ENCODE measurements at places on chromosomes 2 and 18.

- ATAC-seq: peak; percentile 91
These were observed 43.1 kb downstream of the KCTD18 start for GRCh38 chr2:200466425-200467418.

DNA sequence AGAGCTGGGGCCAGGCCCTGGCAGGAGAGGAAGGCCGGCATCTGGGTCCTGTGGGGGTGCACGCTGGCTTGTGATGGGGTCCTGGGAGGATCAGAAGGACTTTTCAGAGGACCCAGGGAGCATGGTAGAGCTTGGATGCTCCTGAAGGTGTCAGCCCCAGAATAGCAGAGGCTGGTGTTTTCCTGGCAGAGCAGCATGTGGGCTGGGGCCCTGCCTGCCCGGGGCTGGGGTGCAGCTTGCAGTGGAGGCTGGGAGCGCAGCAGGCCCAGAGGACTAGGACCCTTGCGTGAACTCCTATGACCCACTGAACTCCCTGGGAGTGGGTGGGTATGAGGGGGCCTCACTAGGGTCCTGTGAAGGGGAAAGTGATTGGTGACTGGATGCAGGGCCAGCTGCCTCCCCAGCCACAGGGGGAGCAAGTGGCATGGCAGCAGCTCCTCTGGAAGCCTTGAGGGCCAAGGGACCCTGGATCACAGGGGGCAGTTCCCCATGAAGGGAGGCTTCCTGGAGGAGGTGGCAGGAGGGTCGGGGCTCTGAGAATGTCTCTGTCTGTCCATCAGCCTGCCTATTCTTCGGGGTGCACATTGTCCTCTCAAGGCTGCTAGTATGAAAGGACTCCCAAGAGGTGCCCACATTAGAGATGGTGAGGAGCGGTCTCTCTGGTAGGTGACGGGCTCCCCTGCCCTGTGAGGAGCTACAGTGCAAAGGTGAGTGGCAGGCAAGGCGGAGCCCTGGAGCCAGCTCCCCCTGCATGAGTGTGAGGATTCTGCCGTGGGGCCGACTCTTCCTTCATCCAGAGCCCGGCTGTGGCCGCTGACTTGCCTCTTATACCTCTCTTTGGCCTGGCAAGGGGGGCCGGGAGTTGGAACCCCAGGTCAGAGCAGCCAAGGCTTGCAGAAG, 249.0 kb downstream of the DYSF start:
- no peak for ATAC-seq

GRCh38 chr18:23341983-23342382, 111.1 kb upstream of the RIOK3 start:
- ATAC-seq: no peak

DNA sequence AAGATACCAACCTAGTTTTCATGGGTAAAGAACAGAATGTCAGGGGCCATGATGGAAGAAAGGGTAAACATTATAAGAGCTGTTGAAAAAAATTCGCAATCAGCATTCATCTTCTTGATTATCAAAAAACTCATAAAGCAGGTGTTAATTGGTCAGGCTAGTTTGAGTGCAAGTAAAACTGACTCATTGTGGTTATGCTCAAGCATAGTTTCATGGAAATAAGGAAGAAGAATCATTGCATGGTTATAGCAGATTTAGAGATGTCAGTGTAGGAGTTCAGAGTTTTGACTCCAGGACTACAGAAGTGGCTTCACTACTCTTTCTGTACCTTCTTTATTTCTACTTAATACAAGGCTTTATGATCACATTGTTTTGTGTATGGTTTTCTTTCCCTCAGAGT, 26.9 kb upstream of the CDH19 start:
- ATAC-seq: no peak

GRCh38 chr18:57627488-57627887, 5.9 kb upstream of the NARS1 start:
- no peak for ATAC-seq

DNA sequence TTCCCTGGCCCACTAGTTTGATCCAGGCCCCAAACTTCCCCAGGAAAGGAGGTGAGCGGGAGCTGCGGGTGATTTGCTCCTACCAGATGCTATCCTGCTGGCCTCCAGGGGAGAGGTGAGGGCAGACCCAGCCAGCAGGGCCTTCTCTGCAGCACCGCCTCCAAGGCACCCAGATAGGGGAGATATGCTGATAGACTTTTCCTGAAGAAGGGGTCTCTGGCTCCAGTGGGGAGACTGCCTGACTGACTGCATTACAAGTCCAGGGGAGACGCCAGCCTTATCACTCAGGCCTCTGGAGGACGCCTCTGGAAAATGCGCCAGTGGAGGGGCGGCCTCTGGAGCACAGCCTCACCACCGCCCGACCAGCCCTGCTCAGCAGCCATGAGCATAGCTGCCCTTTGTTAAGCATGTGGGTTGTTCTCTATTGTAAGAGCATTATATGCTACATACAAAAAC, 60.6 kb upstream of the SMAD7 start:
- no peak for ATAC-seq

DNA sequence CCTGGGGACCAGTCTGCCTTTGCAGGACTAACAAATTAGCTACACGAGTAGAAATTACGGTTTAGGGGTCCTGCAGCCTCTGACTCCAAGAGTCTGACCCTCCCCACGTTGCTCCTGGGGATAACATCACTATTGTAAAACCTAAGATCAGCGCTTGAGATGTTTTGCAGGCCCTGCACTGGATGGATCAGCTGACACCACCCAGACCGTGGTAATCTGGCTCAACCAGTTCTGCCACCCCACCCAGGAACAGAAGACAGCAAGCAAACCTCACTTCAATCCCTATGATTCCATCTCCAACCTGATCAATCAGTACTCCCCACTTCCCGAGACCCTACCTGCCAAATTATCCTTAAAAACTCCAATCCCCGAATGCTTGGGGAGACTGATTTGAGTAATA, 31.7 kb downstream of the NGEF start:
- ATAC-seq: no peak

- no peak for ATAC-seq
These were observed 48.9 kb upstream of the SH3RF3 start for GRCh38 chr2:109080109-109080508.

DNA sequence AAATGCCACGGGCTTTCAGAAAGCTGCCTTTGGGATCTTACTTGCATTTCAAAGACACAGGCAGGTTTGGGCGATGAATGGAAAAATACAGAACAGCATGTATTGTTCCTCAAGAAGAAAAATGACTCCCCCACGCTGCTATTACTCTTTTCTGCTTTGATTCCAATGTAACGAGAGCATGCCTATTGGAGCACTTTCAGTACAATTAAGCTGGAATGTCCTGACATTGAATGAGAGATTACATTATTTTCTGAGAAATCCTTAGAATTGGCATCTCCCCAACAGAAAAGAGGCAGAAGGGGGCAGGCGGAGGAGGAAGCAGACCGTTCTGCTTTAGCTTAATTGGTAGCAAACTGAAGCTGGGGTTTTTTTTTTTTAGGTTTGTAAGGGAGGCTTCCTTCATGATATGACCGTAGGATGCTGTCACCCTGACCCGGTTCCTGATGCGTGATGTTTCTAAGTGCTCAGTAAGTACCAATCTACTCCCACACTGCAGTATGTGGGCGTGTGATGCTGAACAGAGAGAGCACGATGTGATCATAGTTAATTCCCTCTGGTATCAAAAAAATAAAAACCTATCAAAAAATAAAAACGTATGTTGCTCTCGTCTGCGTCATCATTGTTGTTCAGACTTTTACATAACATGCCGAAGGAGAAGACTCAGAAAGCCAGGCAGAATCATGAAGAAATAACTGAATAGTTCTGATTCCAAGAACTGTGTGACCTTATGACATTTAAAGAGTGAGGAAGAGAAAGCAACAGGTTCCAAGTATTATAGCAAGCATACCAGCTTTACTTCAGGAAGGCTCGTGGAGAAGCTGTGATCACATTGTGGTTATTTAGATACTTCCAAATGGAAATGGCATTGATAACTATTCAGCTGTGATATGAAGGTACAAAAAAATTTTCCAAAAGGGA, 40.5 kb downstream of the LONRF2 start:
- ATAC-seq: no peak

DNA sequence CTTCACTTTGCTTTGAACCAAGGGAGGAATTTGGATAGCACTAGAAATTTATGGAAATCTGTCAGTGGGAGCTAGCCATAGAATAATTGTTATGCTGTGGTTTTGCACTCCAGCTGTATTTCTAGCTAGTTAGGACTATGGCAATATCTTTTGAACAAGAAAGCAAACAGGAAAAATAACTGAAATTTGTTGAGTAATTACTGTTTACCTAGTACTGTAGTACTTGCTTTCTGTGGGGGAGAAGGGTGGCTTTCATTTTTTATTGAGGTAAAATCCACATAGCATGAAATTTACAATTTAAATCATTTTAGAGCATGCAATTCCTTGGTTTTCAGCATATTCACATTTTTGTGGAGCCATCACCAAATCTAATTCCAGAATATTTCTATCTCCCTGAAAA, 28.4 kb downstream of the MBD5 start:
- no peak for ATAC-seq

GRCh38 chr18:80074697-80075096, 34.4 kb upstream of the ADNP2 start:
- ATAC-seq: no peak

DNA sequence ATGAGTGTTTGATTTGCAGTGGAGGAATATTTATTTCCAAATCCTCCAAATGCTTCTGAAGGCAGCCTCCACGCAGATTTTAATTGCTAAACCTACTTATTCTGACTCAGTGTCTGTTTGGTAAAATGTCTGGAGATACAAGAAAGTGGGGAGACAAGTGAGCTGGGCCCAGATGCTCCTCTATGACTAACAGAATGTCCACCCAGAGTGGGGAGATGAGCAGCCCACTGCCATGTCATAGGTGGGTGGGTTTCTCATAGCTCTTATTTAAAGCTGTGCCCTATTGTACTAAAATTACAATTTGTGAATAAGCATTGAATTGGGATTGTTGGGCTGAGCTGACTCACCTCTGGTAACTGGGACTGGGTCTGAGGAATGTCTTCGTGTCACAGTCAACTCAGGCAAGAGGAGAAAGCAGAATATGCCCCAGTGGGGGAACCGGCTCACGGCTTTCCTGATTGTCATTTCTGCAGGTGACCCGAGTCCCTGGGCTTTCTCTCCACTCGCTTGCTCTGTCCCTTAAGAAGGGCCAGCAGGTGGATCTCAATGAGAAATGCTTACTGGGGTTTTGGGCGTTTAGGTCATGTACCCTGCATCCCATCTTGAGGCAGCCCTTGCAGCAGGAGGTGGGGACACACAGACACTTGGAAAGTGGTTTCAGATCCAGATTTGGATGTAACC, 116.3 kb upstream of the SPRED2 start:
- no peak for ATAC-seq

DNA sequence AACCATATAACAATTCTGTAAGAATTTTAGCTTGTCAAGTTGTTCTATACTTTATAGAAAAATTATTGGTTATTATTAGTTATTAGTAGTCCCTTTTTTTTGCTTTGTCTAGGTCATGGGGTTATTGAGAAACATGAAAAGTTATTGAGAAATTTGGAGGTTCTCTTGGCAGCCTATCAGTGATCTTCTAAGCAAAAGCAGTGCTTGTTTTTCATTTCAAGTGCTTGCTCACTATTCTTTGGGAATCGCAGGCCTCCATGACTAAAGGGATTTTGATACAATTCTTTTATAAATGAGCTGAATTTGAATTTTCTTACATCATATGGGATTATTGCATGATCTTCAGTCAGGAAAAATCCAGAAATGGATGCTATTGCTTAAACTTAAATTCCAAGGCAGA, 25.8 kb downstream of the PLEKHA3 start:
- no peak for ATAC-seq

- ATAC-seq: no peak
These were observed 1485.4 kb upstream of the CELF4 start for GRCh38 chr18:39051013-39051412.

GRCh38 chr18:70464343-70465114, 175.7 kb downstream of the SOCS6 start:
- peak; percentile 29 for ATAC-seq

- ATAC-seq: no peak
These were observed 214.0 kb upstream of the KCNJ3 start for GRCh38 chr2:154484338-154485099.

DNA sequence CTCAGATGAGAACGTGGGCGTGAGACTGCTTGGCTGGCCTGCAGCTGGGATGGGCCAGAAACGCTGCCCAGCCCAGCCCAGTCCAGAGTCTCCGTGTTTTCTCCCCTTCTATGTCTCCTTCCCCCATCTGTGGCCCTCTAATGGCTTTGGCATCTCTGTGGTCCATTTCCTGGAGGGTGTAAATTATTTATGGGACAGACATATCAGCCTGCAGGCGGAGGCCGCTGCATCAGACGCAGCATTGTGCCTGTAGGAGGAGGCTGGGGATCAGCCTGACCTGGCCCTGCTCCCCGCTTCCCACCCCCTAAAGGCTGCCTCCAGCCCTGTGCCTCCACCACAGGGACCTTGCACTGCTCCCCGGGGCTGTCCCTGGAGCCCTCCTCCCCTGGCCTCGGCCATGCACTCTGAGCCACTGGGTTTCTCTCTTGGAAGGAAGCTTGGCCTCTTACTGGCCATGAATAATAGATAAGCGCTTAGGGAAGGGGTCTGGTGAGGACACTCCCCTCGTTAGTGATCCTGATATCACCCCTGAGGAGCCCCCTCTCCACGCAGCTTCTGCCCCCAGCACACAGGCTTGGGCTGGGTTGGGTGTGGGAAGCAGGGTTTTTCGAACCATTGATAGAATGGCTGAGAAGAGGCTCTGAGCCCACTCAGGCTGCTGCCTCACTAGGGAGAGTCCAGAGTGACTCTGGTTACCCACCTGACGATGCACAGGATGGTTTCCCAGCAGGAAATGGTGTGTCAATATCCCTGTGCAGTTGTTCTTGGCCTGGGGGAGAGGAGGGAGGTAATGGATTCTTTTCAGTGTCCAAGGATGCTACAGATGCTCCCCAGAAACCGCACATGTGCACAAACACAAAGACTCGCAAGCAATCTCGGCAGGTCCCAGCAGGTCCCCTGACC, 185.5 kb downstream of the MYCN start:
- ATAC-seq: no peak

DNA sequence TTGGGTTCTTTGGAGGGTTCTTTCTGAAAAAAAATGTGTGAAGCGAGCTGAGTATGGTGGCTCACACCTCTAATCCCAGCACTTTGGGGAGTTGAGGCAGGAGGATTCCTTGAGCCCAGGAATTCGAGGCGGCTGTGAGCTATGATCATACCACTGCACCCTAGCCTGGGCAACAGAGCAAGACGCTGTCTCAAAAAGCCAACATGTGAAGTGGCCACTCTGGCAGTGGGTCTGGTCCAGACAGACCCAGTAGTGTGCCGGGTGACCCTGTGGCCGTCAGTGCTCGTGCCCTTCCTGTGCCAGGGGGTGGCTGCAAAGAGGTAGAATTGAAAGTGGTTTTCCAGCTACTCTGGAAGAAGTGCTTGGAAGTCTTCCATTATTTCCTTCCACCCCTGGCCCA, 11.6 kb downstream of the KLF11 start:
- ATAC-seq: no peak

- no peak for ATAC-seq
These were observed 1176.5 kb upstream of the TMEFF2 start for GRCh38 chr2:193371200-193371599.

- ATAC-seq: no peak
These were observed 24.1 kb downstream of the MRPL35 start for GRCh38 chr2:86223140-86223926.
